ENCODE measurements at places on chromosomes 6 and 20. TPM values are rescaled to one million over a fixed set of nuclear protein-coding genes. Genes with fewer than 3 reads are reported as not detected.

DNA sequence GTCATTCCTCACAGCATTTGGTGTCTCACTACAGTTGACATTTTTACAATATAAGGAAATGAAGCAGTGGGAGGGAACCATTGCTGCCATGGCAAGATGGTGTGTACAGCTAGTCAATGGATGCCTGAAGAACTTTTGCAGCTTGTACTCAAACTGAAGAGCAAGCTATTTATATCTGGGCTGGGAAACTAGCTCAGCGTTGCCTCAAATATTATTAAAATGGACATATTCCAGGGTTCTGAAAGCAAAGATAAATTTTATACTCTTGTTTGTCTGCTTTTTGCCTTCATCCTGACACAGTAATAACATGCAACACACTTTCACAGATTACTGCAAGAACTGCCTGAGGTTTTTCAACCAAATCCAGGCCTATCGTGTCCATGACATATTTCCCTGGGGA is 156.4 kb upstream of the COL21A1 start:
- no peak for DNase-seq

DNA sequence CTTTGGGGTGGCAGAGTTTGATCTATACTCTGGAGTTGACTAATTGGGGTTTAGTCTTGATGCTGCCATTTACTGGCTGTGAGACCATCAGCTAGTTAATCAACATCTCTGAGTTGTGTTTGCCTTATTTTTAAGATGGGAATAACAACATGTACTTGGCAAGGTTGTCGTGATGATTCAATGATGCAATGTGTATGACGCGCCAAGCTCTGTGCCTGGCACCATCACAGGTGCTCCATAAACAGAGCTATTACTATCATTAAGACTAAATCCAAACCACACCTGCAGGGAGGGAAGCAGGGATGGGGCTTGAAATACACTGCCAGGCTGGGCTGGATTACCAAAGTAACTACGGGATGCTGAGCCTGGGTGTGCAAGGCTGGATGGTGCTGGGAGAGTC is 60.1 kb upstream of the E2F3 start:
- DNase-seq = no peak

GRCh38 chr6:100261486-100261885 is 203.2 kb downstream of the SIM1 start:
- no peak for DNase-seq

DNA sequence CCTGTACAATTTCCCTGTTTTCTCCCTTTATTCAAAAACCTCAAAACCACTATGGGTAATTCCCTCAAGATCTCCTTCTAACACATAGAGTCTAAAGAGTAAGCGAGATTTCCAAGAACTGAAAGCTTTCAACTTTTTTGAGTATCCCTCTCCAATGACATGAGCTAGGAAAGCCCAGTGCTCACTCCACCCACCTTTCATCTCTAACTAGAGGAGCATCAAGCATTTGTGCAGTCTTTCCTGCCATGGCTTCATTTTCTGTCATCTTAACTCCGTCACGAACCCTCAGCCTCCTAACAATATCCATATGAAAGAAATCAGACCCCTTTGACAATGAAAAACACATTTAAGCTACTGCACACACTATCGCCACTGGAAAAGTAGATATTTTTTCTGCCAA is 91.9 kb upstream of the SUPT3H start:
- no peak for DNase-seq

- peak; percentile 4 for DNase-seq
These were observed 45.9 kb upstream of the MC3R start for GRCh38 chr20:56202493-56203077.

DNA sequence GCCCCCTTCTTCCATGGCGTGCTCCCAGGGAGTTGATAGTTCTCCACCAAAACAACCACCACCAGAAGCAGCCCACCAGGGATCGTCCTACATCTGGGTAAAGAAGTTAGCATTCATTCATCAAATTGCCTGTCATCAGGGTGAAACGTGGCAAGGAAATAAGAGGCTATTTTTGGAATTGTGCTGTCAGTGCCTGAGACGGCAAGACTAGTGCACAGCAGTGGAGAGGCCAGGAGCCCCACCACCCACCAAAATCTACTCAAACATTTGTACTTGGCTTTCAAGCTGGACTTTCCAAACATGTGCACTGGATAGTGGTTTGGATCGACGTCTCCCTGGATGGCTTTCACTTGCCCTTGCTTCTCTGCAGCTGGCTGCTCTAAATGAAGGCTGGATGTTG is 44.8 kb downstream of the TXNDC5 start:
- no peak for DNase-seq

HDGFL1 gene
- total RNA-seq = not detected

GRCh38 chr6:116387374-116387773 is 16.6 kb downstream of the DSE start:
- DNase-seq = peak; percentile 63

DNA sequence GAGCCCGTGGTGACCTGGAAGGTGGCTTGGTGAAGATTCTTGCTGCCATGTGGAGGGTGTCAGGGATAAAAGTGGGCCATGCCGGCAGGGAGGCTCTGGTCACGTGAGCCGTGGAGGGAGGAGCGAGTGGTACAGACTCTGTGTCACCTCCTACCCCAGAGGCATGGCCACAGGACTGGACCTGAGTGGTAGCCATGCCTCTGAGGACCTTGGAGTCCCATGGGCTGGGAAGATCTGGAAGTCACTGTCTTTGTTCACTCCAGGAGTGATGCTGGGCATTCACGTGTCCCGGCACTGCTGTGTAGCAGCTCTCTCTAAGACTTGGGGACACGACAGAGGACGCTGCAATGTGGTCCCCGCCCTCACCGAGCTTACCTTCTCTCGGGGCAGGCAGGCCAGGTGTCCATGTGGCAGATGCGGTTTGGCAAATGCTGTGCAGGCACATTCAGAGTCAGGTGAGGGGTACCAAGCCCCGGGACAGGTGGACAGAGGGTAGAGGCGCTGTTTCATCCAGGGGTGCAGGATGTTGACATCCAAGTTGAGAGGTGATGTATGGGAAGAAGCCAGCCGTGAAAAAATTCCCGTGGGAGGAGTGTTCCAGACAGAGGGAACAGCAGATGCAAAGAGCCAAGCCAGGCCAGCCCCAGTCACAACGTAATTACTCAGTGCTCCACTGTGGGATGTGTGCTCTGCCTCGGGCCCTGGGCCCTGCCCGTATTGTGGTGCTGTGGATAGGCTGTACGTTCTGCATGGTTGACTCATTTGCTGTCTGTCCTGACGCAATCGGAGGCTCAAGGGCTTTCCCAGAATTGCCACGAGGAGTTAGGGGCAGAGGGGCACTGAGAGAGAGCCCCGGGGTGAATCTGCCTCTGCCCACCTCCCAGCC is 307.8 kb downstream of the TAF4 start:
- DNase-seq = peak; percentile 25

HLA-DPB1 gene
- 1.7 TPM for total RNA-seq

TNNC2 gene
- total RNA-seq = 0.26 TPM

- peak; percentile 18 for DNase-seq
These were observed 306.4 kb downstream of the CDKAL1 start for GRCh38 chr6:20840675-20841074.

DNA sequence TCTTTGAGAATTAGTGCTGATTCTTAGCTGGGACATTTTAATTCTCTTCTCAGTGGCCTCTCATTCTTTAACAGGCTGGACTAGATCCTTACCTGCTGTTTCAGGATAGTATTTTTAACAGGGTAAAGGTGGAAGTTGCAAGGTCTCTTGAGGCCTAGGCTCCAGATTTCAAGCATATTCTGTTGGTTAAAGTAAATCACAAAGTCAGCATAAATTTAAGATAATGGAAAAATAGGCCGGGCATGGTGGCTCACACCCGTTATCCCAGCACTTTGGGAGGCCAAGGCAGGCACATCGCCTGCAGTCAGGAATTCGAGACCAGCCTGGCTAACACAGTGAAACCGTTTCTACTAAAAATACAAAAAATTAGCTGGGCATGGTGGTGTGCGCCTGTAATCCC is 1149.0 kb downstream of the EPHA7 start:
- no peak for DNase-seq

GRCh38 chr6:34414999-34415858 is 10.6 kb downstream of the RPS10 start:
- peak; percentile 46 for DNase-seq

BIRC7 gene
- not detected for total RNA-seq

- no peak for DNase-seq
These were observed 68.0 kb downstream of the PTPN1 start for GRCh38 chr20:50578061-50578777.

DNA sequence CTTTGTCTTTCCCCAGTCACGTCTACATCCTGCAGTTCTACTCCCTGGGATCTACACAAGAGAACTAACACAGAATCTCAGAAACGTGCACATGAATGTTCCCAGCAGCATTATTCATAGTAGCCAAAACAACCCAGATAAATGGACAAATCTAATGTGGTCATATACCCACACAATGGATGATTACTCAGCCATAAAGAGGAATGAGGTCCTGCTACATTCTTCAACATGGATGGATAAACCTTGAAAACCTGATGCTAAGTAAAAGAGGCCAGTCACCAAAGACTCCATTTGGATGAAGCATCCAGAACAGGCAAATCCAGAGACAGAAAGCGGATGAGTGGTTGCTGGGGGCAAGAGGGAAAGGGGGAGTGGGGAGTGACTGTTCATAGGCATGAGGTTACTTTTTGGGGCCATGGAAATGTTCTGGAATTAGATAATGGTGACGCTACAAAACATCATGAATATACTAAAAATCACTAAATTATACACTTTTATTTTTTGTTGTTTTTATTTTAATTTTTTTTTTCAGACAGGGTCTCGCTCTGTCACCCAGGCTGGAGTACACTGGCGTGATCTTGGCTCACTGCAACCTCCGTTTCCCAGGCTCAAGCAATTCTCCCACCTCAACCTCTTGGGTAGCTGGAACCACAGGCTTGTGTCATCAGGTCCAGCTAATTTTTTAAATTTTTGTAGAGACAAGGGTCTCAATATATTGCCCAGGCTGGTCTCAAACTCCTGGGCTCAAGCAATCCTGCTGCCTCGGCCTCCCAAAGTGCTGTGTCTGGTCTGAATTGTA is 50.8 kb upstream of the DSN1 start:
- DNase-seq = no peak

- DNase-seq = no peak
These were observed 83.7 kb upstream of the ZFP64 start for GRCh38 chr20:52275181-52275691.

DNA sequence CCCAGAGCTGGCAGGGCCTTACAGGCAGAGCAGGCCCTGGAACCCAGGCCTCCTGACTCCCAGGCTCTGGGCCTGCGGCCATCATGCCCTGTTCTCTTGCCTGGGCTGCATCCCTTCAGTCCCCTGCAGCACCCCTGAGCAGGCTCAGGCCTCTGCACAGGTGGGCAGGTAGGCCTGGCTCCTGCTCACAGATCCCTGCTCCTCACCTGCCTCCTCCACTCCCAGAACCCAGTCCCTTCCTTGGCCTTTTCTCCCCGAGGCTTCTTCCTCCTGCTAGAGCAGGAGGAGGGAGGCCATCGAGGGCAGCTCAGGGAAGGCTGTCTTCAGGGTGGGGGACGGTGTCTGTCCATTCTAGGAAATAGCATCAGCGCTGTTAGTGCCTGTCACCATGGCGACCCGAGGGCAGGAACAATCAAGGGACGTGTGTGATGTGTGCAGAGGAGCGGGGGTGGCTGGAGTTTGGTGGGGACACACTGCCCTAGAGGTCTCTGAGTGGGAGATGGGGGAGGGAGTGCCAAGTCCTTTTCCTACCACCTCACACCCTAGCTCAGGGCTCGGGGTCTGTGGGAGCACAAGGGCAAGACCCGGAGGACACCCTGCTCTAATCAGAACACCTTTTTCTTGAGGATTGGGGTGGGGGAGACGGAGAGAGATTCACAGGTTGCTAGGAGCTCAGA is 26.6 kb downstream of the GLP1R start:
- no peak for DNase-seq

RNF217 gene
- 18.3 TPM for total RNA-seq

NKX2-2 gene
- not detected for total RNA-seq

HLA-DQB1 gene
- not detected for total RNA-seq

ELOVL4 gene
- 6.8 TPM for total RNA-seq

FNDC1 gene
- total RNA-seq = not detected

BMP6 gene
- total RNA-seq = 0.46 TPM

- DNase-seq = peak; percentile 91
These were observed 46.6 kb upstream of the TMEM30A start for GRCh38 chr6:75331151-75331550.

ULBP1 gene
- 13.4 TPM for total RNA-seq

SLC32A1 gene
- total RNA-seq = not detected

DNA sequence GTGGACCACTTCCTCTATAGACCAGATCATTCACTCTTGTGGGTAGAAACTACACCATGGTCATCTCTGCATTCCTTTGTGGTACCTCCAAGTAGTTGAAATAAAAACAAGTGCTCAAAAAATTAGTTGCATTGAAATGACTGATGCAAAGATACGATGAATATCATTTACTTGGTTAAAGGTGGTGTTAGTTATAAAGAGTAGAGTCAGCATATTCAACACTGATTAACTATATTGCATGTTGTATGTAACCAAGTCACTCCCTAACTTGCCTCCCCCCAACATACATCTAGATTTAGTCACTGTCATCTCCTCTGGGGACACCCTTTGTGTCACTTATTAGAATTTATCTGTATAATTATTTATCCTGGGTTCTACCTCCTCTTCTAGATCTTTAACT is 77.7 kb downstream of the SHLD1 start:
- no peak for DNase-seq

DNA sequence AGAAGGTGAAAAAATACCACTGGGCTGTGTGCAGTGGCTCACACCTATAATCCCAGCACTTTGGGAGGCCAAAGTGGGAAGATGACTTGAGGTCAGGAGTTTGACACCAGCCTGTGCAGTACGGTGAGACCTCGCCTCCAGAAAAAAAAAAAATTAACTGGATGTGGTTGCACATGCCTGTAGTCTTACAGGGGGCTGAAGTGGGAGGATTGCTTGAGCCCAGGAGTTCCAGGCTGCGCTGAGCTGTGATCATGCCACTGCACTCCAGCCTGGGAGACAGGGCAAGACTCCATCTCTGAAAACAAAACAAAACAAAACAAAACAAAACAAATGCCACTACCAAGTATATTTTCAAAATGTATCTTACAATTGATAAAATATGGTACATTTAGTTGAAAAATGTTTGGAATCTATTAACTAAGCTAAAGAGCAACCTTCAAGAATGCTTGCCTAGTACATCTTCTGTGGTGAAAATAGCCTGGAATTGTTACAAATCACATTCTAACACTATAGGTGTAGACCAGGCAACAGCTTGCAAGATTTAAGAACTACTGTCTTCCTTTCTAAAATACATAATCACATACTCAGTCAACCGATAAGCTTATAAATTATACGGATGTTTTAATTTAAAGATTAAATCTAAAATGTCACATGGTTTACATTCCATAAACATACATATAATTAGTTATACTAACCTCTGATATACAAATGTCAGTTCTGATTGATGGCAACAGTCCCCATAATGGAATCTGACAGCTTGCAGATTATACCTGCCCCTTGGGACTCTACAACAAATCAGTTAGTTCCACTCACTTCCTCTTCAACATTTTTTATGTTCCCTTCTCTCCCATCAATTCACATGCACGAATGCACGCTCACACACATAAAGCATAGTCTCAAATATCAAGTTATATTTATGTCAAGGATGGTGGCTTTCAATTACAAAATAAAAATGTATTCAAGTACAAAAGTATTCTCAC is 150.8 kb downstream of the ASCC3 start:
- DNase-seq = no peak

GRCh38 chr6:164832410-164832809 is 477.0 kb downstream of the C6orf118 start:
- no peak for DNase-seq

- DNase-seq = no peak
These were observed 817 bp upstream of the RNF217 start for GRCh38 chr6:124961464-124961776.

C6orf141 gene
- not detected for total RNA-seq

ME1 gene
- total RNA-seq = 32.9 TPM

PROKR2 gene
- total RNA-seq = not detected
